PC-3 (cell line): ENCODE measurements at places on chromosomes 6 and 20.

DNA sequence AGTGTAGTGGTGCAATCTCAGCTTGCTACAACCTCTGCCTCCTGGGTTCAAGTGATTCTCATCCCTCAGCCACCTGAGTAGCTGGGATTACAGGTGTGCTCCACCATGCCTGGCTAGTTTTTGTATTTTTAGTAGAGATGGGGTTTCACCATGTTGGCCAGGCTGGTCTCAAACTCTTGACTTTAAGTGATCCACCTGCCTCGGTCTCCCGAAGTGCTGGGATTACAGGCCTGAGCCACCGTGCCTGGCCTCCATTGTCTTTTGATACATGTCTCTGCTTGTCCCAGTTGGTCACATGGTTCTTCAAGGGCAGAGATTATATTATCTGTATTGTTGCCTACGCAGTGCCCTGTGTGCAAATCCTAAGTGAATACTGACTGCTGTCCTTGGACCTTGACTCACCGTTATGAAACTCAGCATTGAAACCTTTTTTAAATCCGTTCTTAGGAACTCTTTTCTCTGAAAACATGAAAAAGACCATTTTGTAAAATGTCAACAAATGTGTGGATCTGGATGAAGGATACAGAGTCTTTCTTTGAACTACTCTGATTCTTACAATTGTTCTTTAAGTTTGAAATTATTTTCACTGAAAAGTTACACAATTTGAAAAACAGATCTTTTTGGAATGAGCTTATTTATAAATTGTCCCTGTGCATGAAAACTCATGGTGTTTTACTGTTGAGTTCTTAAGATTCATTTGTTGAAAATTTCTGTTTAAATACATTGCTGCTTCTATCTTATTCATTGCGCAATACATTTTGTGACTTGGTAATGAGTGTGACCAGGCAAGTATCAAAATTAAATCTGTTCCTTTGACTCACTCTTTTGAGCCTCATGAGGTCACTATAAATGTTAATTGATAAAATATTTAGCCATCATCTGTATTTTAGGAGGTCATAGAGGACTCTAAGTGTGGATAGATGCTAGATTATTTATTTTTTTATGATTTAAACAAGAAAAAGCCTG is 293.5 kb downstream of the UTRN start:
- no peak for DNase-seq

DNA sequence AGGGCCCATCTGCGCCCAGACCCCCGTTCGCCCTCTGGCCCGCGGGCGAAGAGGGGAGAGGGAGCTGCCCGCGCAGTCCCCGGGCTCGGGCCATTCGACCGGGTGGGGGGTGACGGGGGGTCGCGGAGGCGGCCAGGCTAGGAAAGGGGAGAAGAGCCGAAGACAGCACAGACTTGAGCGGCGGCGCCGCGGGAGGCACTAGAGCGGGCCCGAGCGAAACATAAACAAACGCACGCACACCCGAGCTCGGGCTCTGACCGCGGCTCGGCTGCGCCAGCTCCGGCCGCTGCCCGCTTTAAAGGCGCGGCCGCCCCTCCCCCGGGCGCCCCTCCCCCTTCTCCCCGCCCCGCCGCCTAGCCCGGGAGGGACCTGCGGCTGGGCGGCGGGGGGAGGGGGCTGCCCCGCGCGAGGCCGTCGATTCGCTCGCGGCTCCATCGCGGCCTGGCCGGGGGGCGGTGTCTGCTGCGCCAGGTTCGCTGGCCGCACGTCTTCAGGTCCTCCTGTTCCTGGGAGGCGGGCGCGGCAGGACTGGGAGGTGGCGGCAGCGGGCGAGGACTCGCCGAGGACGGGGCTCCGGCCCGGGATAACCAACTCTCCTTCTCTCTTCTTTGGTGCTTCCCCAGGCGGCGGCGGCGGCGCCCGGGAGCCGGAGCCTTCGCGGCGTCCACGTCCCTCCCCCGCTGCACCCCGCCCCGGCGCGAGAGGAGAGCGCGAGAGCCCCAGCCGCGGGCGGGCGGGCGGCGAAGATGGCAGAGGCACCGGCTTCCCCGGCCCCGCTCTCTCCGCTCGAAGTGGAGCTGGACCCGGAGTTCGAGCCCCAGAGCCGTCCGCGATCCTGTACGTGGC is at the start of gene FOXO3:
Gene FOXO3, plus strand, starts transcription at position 455 of the 846 bp plus-strand sequence. Its CDS starts 292 bp downstream, at position 747.
- DNase-seq: peak; percentile 85

GRCh38 chr20:35511814-35512420 is 17.5 kb downstream of the C20orf173 start:
- peak; percentile 68 for DNase-seq

DNA sequence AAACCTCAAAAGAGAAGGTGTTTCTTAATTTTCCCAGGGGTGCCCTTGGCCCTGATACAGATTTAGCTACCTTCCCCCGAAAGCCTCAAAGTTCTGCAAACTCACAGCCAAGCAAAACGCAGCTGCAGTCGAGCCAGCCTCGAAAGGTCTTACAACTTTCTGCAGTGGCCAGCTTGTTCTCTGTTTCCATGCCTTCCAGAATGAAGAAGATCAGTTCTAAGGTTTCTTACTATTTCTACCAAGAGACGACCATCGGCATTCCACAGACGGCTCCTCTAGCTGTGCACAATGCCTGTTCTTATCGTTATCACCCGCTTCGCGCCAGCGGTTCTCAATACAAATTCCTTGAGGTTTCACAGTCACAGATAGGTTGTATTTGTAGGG is 28.5 kb upstream of the CCR6 start:
- no peak for DNase-seq

GRCh38 chr6:147195510-147195909 is 8.7 kb upstream of the STXBP5 start:
- no peak for DNase-seq

DNA sequence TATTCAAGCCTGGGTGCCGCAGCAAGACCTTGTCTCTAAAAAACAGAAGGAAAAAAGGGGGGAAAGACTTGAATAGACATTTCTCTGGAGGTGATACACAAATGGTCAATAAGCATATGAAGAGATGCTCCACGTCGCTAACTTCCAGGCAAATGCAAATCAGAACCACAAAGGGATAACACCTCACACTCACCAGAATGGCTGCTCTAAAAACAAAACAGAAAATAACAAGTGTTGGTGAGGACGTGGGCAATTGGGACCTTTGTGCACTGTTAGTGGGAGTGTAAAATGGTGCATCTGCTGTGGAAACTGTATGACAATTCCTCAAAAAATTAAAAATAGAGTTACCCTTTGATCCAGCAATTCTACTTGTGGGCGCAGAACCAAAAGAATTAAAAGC is 48.4 kb upstream of the TULP1 start:
- no peak for DNase-seq

- peak; percentile 48 for DNase-seq
These were observed 126.7 kb downstream of the RTN4IP1 start for GRCh38 chr6:106502559-106502958.

- no peak for DNase-seq
These were observed 4.5 kb downstream of the PHACTR3 start for GRCh38 chr20:59608871-59609270.

DNA sequence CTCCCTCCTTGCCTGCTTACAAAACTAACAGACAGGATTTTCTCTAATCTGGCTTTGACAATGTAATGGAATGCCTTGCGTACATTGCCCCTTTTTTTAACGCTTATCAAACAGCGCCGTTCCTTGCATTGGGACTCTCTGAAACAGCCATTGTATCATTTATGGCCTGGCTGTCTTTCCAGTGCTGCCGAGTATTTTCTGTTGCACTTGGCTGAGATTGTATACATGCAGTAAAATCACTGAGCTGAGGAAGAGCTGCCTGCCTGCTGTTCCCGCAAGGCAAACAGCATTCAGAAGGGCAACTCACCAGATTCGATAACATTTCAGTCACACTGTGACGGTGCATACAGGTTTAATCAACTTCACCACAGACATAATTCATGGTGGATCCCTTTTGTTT is 106.0 kb downstream of the SH3BGRL2 start:
- peak; percentile 25 for DNase-seq

DNA sequence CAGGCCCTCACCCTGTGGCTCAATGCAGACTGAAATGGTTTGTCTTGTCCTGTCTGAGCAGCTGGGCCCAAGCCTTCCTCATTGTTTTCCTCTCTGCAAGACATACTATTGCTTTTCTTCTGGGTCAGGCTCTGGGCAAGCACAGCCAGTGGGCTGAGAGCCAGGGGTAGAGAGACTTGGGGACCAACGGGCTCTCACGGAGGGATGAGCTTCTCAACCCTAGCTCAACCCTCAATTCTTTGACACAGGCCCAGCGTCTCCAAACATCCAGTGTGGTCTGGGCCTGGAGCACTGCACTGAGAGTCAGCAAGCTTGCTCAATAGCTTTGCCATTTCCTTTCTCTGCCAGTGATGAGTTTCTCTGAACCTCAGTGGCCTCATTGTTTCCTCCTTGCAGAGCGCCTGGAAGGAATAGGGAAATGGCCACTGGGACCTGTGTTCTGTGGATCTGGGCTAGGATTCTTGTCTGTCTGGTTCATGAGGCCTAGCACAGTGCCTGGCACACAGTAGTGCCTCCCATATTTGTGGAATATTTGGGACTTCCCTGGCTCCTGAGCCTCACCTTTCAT is 9.3 kb downstream of the ANGPT4 start:
- DNase-seq: no peak

DNA sequence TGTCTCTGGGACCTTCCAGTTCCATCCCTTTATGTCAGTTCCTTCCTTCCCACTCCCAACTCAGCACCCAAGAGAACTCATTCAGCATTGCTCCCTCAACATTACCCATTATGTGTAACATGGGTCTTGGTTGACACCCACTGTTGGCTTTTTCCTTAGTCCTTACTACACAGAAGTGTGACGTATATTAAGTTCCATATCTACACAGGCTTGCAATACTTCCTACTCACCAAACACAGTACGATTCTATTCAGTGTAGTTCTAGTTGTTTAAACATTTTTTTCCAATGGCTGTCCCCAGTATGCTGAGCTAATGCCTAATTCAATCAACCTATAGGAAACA is 37.7 kb downstream of the ARHGAP18 start:
- no peak for DNase-seq
